ENCODE measurements at places on chromosomes 12 and 14.

- DNase-seq = no peak
Observed at GRCh38 chr14:31936115-31936514, 141.0 kb upstream of the ARHGAP5 start.

DNA sequence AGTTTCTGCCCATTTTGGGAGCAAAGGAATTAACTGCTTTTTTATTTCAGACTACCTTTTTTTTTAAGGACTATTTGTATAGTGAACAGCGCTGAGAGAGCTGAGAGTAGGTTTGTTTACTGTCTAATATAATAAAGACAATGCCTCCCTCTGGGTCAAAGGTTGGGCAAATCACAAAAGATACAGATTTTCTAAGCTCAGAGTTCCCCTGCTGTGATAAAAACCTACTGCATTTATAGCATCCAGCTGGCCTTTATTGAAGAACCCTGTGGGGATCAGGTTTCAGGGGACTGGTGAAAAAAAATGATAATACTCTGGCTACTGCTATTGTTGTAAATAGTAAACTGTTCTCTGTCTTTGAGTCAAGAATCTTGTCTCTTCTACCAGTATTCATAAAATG is 28.7 kb downstream of the CCDC59 start:
- DNase-seq = no peak

GRCh38 chr12:79262938-79263337 is 398.4 kb downstream of the SYT1 start:
- no peak for DNase-seq

GRCh38 chr12:108425238-108425795 is 86.2 kb upstream of the CMKLR1 start:
- no peak for DNase-seq

GRCh38 chr14:101734246-101734847 is 27.2 kb upstream of the PPP2R5C start:
- no peak for DNase-seq

- no peak for DNase-seq
Observed at GRCh38 chr12:130595566-130595965, 120.5 kb downstream of the RIMBP2 start.

DNA sequence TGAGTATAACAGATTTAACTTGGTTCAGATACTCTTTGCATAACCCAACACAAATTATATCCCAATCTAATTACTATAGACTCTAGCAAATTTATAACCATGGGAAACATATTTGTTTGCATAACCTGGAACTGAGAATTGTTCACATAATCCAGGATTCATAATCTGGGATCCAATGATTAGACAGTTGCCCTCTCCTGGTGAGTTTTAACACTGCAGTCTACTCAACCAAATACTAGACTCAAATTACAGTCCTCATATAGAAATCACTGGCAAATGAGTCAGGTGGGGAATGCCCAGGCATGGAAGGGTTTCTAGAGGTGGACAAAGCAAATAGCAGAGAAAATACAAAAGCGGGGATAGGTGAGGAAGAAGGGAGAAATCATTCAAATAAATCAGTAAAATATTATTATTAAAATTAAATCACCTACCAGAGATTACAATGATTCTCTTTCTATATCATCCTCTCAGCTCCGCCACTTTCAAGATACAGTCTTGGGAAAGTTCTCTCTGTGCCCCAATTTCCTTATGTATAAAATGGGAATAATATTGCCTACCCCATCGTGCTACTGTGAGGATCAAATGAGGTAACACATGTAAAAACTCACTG is 9.4 kb downstream of the GCH1 start:
- DNase-seq = peak; percentile 51

DNA sequence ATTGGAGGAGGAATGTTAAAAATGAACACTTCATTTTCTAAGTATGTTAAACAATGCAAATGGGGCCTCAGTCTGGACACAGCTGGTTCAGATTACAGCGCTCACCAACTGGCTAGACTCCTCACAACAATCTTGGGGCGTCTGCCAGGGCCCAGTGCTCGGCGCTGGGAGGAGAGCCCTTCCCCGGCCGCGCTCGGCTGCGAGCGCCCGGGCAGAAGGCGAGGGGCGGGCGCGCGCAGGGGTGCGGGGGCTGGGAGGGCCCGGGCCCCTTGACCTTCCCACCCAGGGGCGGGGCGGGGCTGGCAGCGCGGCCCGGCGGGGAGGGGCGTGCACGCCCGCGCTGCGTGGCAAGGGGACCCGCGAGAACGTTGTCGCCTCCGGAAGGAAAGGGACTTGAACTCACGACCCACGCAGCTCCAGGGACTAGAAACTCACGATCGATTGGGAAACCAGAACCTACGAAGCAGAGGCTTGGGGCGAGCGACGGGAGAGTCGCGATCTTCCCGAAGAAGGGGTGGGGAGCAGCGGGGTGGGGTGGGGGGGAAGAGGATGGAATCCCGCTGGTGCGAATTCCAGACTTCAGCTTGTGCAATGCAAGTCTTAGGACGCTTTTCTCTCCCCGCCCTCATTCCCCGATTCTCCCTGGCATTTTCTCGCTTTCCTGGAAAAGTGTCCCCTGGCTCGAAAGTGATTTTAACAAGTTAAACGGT is at the start of gene FBLN5:
Gene FBLN5, minus strand, starts transcription at position 220 of the 710 bp plus-strand sequence. CDS start 465 bp downstream, outside the sequence.
- DNase-seq = no peak

GRCh38 chr12:57173089-57173488 is 25.7 kb upstream of the LRP1-AS start:
- DNase-seq = peak; percentile 19

DNA sequence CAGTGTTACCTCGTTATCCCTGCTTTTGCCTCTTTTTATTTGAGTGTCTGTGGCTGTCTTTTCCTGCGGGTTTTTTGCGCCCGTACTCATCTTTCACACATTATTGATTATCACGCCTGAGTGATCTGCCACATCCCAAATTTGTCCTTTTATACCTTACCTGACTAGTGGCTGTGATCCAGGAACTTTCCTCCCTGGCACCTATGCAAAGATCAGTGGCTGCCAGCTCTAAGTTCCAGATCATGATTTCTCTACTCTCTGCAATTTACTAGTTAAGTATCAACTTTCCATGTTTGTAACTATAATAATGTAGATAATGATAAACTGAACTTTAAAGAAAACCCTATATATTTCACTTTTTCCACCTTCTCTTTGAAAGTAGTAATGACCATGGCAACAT is 36.9 kb downstream of the PLEKHA5 start:
- no peak for DNase-seq

DNA sequence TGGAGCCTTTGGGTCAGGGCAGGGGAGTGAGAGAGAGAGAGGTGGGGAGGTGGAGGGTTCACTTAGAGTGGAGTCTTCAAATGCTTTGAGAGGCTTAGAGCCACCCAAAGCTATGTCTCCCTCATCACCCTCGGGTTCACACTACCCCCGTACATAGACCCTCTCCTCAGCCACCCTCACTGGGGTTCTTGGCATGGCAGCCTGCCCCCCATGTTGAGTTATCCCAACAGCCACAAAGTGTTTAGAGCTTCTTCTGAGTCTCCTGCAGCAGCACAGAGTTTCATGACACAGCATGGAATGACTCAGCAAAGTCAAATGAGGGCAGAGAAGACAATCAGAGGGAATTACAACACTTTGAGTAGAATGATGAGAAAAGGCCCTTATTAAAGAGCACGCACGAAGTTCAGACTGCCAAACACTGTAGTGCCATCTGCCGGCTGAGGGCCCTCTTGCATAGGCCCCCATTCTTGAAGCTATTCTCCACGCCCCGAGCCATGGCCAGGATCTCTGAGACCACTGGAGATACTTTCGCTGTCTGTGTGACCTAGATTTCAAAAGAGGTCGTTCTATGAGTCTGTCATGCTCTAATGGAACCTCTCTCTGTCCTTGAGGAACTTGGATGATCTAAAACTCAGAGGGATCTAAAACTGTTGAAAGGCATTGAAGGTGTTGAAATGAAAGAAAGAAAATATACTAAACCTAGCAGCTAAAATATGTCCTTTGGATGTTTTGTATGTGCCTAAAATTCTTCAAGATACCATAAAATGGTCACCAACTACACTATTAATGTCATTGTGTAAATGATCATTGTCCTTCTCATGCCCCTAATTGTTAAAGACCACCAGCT is 221.9 kb downstream of the PELI2 start:
- DNase-seq = peak; percentile 89

DNA sequence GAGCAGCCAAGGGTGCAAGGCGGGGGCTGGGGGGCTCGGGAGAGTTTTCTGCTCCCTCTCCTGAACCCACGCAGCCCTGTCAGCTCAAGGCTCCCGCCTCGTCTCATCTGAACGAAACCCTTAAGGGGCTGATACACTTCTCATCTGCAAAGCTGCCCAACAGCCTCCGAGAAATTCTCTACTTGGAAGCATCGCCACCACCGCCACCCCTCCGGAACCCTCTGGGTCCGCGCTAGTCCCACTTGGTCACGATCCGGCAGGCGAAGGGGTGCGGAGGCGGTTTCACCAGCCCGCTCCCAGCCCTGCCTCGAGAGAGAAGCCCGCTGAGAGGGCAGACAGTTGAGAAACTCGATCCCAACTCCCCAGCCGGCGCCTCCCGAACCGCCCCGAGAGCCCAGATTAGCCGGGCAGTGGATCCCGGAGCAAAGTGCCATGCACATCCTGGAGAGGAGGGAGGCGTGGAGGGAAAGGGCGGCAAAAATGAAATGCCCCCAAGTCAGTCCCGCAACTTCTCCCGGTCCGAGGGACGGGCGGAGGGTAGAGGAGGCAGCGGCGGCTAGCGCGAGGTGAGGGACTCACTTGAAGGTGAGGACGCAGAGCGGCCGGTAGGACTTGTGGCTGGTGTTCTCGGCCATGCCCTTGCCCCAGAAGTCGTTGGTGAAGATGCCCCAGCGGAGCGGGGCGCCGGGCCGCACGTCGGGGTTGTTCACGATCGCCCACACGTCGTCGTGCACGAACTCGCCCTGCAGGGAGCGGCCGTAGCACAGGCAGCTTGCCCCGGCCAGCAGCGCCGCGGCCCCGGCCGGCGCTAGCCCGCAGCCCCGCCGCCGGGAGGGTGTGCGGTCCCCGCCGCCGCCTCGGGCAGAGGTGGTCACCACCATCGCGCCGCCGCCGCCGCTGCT is 620 bp downstream of the TMTC1 start:
- peak; percentile 66 for DNase-seq

DNA sequence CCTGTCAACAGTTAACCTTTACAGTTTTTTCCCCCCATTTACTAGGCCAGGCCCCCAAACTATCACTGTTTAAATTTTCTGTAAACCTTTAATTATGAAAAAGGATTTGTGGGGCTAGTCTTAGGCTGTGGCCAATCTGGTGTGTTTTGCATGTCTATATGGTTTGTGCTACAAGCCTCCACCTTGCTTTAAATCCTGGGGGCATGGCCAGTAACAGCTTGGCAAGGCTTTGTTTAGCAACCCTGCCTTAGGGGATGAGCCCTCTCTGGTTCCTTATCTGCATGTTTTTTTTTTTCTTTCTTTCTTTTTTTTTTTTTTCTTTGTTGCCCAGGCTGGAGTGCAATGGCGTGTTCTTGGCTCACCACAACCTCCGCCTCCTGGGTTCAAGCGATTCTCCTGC is 102.7 kb downstream of the KCNMB4 start:
- no peak for DNase-seq

GRCh38 chr14:67934087-67934486 is 114.5 kb downstream of the RAD51B start:
- peak; percentile 55 for DNase-seq

Measured in SHP77 (cell line).